ENCODE measurements at places on chromosomes 11 and 22.
A peak's percentile ranks its signal among the peaks of the same experiment; 100 is the strongest.

DNA sequence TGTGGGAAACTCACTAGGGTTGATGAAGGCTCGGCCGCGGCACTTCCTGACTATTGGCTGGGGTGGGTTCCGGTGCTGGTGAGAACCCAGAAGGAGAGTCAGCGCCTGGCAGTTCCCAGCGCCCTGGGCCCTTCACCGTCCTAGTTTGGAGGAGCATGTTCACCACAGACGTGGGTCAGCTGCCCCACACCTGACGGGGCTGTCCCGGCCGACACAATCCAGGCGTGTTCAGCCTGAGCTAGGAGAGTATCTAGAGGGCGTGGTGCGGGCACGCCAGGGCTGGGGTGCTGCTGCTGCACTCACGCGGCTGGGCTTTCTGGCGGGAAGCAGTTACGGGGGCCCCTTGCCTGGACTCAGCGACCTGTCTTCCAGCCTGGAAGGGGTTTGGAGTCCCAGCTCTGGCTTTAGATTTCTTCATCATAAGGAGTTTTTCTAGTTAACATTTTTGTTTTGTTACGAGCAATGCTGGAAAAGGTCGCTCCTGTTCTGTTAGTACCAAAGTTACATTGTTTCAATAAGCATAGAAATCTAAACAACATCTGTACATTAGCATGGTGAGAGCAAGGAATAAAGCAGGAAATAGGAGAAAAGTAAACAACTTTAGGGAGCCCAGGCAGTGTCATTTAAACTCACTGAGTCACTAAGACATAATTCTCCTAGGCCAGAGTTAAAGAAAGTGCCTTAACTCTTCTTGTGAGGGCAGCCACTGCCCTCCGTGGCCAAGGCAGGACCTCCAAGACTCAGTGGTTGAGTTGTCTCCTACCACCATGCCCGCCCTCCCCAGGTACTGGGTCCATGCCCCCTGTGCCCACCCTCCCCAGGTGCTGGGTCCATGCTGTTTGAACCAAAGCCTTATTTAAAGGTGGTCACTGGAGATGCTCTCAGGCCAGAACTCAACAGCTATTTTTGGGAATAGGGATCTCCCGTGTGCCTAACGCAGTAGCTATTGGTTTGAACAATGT, 12.1 kb upstream of the ADORA2A start:
- H3K4me3 ChIP-seq = no peak overlapping the region
- no peaks in the 10 kb centered on the region for H3K27me3 ChIP-seq
- H3K27ac ChIP-seq = no peak overlapping the region
- H3K4me1 ChIP-seq = peaks cover 4% of the 10 kb centered on the region
- DNase-seq = no peak
- H3K36me3 ChIP-seq = peaks cover 3% of the 10 kb centered on the region

- H3K36me3 ChIP-seq = no peaks in the 10 kb centered on the region
- H3K4me1 ChIP-seq = no peaks in the 10 kb centered on the region
- no peak for DNase-seq
- H3K27ac ChIP-seq = no peak overlapping the region
- no peak overlapping the region for H3K4me3 ChIP-seq
These were observed 6.5 kb upstream of the CYB5R3 start for GRCh38 chr22:42655693-42656092.

DNA sequence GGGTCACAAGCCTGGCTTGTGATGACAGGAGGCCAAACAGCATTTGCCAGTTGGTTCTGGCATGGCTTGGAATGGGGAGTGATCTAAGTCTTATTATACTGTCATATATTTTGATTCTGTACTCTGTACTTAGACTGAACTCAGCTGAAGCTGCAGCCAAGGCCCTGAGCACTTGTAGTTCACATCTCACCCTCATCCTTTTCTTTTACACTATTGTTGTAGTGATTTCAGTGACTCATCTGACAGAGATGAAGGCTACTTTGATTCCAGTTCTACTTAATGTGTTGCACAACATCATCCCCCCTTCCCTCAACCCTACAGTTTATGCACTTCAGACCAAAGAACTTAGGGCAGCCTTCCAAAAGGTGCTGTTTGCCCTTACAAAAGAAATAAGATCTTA, 843 bp downstream of the OR56B1 start:
- DNase-seq = no peak
- H3K27me3 ChIP-seq = peaks cover 3% of the 10 kb centered on the region
- no peak overlapping the region for H3K4me3 ChIP-seq
- H3K36me3 ChIP-seq = no peaks in the 10 kb centered on the region

- peaks cover 72% of the 10 kb centered on the region for H3K27me3 ChIP-seq
- H3K36me3 ChIP-seq = no peaks in the 10 kb centered on the region
- no peak within 1 kb of the TSS for H3K27ac ChIP-seq
These were observed at the start of gene CLMP for GRCh38 chr11:123195188-123196059. CLMP (minus strand) TSS chr11:123195248; CDS start chr11:123194940, 308 bp downstream.

DNA sequence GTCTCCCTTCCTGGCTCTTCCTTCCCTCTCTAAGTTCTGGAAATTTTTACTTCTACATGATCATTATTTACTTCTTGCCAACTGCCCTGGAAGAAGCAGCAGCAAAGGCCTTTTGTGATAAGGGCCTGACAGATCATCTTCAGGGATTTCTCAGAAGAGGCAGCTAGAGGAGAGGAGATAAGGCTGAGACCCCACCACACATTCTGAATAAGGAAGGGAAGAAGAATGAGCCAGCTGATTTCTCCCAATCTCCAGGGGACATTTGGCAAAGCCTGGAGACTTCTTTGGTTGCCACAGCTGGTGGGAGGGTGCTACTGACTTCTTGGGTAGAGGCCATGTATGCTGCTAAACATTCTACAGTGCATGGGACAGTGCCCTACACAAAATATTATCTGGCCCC, 122.4 kb upstream of the OR9Q1 start:
- no peak overlapping the region for H3K27ac ChIP-seq
- peaks cover 4% of the 10 kb centered on the region for H3K4me1 ChIP-seq
- no peak for DNase-seq
- no peak overlapping the region for H3K4me3 ChIP-seq
- H3K36me3 ChIP-seq = no peaks in the 10 kb centered on the region

GRCh38 chr11:91295591-91295990, 929.0 kb upstream of the FAT3 start:
- no peaks in the 10 kb centered on the region for H3K4me1 ChIP-seq
- no peaks in the 10 kb centered on the region for H3K36me3 ChIP-seq
- no peaks in the 10 kb centered on the region for H3K27me3 ChIP-seq
- DNase-seq = no peak

GRCh38 chr22:33056108-33056507, 2.1 kb downstream of the SYN3 start:
- H3K4me3 ChIP-seq = no peak overlapping the region
- no peaks in the 10 kb centered on the region for H3K36me3 ChIP-seq
- H3K27ac ChIP-seq = no peak overlapping the region
- DNase-seq = no peak
- no peaks in the 10 kb centered on the region for H3K4me1 ChIP-seq
- H3K27me3 ChIP-seq = peaks cover 50% of the 10 kb centered on the region

DNA sequence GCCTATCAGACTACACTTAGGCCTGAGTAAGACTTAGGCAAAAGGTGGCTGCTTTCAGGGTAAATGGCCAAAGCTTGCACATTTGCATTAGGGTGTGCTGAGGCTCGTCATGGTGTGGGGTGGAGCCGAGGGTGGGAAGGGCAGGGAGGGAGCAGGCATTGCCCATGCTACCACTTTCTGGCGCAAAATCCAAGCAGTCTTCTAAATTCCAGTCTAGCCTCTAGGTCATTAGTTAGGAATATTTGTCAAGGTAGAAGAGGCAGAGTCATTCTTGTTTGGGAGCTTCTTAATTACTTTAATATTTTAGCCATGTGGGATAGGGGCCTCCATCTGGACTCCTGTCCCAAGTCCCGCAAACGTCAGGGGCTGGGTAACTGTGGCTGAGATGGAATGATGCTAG, 28.6 kb downstream of the SCUBE1 start:
- peaks cover 12% of the 10 kb centered on the region for H3K27me3 ChIP-seq
- no peak overlapping the region for H3K27ac ChIP-seq
- H3K36me3 ChIP-seq = no peaks in the 10 kb centered on the region
- H3K4me3 ChIP-seq = no peak overlapping the region

GRCh38 chr11:86180423-86180822, 64.1 kb upstream of the EED start:
- H3K4me3 ChIP-seq = no peak overlapping the region
- no peaks in the 10 kb centered on the region for H3K27me3 ChIP-seq
- no peak overlapping the region for H3K27ac ChIP-seq
- peaks cover 31% of the 10 kb centered on the region for H3K4me1 ChIP-seq
- DNase-seq = no peak

- DNase-seq = no peak
- H3K4me1 ChIP-seq = no peaks in the 10 kb centered on the region
- no peaks in the 10 kb centered on the region for H3K27me3 ChIP-seq
- H3K27ac ChIP-seq = peak overlapping the region; percentile 7
- no peak overlapping the region for H3K4me3 ChIP-seq
These were observed 107.1 kb upstream of the PARVA start for GRCh38 chr11:12270215-12270797.

GRCh38 chr22:20928573-20928967, 11.4 kb downstream of the CRKL start:
- peaks cover 40% of the 10 kb centered on the region for H3K36me3 ChIP-seq
- H3K4me3 ChIP-seq = no peak overlapping the region
- no peak for DNase-seq
- no peak overlapping the region for H3K27ac ChIP-seq
- peaks cover 12% of the 10 kb centered on the region for H3K4me1 ChIP-seq

DNA sequence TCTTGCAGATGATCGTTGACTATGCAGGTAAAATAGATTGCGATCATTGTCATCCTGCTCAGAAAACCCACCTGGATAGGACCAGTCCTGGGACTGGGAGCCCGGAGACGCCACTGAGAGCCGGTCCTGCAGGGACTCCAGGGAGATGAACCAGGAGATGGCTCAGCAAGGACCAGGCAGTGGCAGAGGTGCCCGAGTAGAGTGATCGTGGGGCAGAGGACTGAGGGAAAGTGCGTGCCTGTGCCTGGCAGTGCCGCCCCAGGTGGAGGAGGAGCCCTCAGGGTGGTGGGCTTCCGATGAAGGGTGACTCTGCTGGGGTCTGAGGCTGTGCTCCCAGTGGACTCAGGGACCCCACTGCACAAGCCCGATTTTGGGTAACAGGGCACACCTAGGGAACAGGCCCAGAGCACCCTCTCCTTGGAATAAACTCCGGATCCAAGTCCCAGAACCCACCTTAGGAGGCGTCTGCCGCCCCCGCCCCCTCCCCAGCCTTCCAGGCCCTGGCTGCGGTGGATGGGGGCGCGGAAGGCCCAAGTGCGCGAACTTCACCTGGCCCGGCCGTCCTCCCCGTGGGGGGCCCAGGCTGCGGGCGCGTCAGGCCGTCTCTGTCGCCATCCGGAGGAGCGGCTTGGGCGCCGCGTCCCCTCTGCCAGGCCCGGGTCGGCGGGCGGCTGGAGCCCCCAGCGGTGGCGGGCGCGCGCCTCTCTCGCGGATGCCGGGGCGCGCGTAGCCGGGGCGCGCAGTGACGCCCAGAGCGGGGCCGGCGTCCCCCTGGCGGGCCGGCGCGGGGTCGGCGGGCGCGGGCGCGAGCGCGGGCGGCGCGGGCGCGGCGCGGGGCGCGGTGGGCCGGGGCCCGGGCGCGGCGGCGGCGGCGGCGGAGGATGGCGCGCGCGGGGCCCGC, 1338.8 kb downstream of the BRD1 start:
- H3K27me3 ChIP-seq = peaks cover 45% of the 10 kb centered on the region
- H3K36me3 ChIP-seq = no peaks in the 10 kb centered on the region
- no peak overlapping the region for H3K27ac ChIP-seq
- no peak overlapping the region for H3K4me3 ChIP-seq

GRCh38 chr11:60847281-60847680, 5.4 kb downstream of the CCDC86 start:
- H3K4me1 ChIP-seq = peaks cover 22% of the 10 kb centered on the region
- no peak for DNase-seq
- H3K27me3 ChIP-seq = no peaks in the 10 kb centered on the region
- H3K4me3 ChIP-seq = no peak overlapping the region
- H3K27ac ChIP-seq = no peak overlapping the region
- peaks cover 62% of the 10 kb centered on the region for H3K36me3 ChIP-seq

DNA sequence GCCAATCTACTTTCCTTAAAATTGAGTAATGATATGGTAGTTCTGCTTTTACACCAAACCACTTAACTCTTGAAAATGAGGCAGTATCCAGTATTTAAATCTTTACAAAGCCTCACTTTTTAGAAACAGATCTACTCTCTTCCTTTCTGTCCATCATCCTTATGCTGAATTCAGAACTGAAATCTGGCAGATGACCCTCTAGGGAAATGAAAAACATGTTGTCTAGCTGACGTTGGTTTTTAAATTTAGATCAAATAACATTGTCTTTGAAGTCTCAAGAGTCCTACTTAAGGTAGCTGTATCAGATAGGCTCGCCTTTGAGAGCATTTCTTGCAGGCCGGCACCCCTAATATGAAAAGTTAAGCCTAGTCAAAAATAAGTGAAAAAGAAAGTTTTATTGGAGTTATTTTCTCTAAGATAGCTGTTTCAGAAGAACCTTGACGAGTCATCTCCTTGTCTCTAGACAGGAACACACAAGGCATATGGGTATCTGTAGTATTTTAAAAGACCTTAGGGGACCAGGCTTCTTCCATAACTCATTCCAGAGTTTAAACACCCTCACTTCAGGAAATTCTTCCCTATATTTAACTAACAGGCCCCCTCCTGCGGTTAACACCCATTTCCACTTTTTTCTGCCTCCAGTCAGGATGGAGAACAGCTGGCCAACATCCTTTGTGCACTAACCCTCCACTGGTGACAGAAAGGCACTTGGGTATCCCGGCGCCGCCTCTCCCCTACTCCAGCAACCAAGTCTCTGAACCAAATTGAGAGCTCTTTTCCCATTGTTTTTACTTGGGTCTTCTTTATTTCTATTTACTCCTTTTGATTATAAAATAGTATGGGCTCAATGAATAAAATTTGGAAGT, 81.2 kb downstream of the WNT11 start:
- H3K27ac ChIP-seq = no peak overlapping the region
- no peaks in the 10 kb centered on the region for H3K27me3 ChIP-seq
- H3K36me3 ChIP-seq = peaks cover 3% of the 10 kb centered on the region
- no peak overlapping the region for H3K4me3 ChIP-seq

- no peak overlapping the region for H3K4me3 ChIP-seq
- H3K27me3 ChIP-seq = no peaks in the 10 kb centered on the region
- no peak for DNase-seq
- no peaks in the 10 kb centered on the region for H3K36me3 ChIP-seq
- H3K27ac ChIP-seq = no peak overlapping the region
- no peaks in the 10 kb centered on the region for H3K4me1 ChIP-seq
These were observed 211.9 kb downstream of the BLID start for GRCh38 chr11:121904148-121904547.

GRCh38 chr11:21475276-21475675, 717.6 kb upstream of the ANO5 start:
- no peak for DNase-seq
- no peak overlapping the region for H3K27ac ChIP-seq
- no peak overlapping the region for H3K4me3 ChIP-seq
- H3K27me3 ChIP-seq = no peaks in the 10 kb centered on the region
- H3K4me1 ChIP-seq = no peaks in the 10 kb centered on the region
- no peaks in the 10 kb centered on the region for H3K36me3 ChIP-seq

DNA sequence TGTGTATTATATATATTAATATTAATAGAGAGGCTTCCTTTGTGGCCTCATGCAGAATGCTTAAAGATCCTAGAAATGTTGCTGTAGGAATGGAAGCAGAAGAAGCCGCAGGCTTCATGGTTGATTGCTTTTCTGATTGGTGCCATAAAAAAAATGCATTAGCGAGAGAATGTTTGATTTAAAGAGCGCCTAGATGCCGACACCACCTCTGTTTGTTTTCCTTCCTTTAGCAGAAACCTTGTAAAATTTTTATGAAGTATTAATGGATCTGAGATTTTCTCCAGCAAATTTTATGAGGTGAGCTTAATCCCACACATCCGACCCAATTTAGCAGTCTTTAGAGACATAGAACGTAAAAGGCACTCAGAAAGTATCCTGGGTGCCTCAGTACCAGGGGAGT, 587.5 kb downstream of the NTM start:
- H3K27ac ChIP-seq = no peak overlapping the region
- no peaks in the 10 kb centered on the region for H3K4me1 ChIP-seq
- no peak for DNase-seq
- H3K27me3 ChIP-seq = no peaks in the 10 kb centered on the region
- no peak overlapping the region for H3K4me3 ChIP-seq
- no peaks in the 10 kb centered on the region for H3K36me3 ChIP-seq
